ENCODE measurements at places on chromosomes 11 and 22. TPM values are rescaled to one million over a fixed set of nuclear protein-coding genes. Genes with fewer than 3 reads are reported as not detected.

OR9Q1 gene
- total RNA-seq: not detected

SGSM1 gene
- 13.9 TPM for total RNA-seq

PATE4 gene
- not detected for total RNA-seq

DEFB131B gene
- not detected for total RNA-seq

PGA3 gene
- total RNA-seq: 0.55 TPM

ELFN2 gene
- not detected for total RNA-seq
